ENCODE measurements at places on chromosomes 7 and 10. TPM values are rescaled to one million over a fixed set of nuclear protein-coding genes. Genes with fewer than 3 reads are reported as not detected.

The HOGA1 gene
- 0.31 TPM for total RNA-seq

The CYCS gene
- total RNA-seq, result 118 TPM

The MKLN1 gene
- 48.0 TPM for total RNA-seq

The FOXP2 gene
- total RNA-seq, result 3.3 TPM

The CRHR2 gene
- total RNA-seq, result not detected

The AFAP1L2 gene
- 28.1 TPM for total RNA-seq

The TRPV5 gene
- total RNA-seq, result not detected

The TMEM225B gene
- total RNA-seq, result 0.43 TPM

The FAM3C gene
- total RNA-seq, result 61.0 TPM

The CWF19L1 gene
- 23.2 TPM for total RNA-seq

The PNLIPRP1 gene
- not detected for total RNA-seq

The THNSL1 gene
- total RNA-seq, result 3.1 TPM

The JCAD gene
- total RNA-seq, result 29.0 TPM

The ADARB2 gene
- 0.18 TPM for total RNA-seq

The TMEM248 gene
- total RNA-seq, result 96.1 TPM

The TMED4 gene
- total RNA-seq, result 69.2 TPM

The CACNA2D1 gene
- total RNA-seq, result 65.4 TPM

The CPVL gene
- 22.2 TPM for total RNA-seq

The FAM24B gene
- total RNA-seq, result 1.9 TPM

The SPDYE8 gene
- not detected for total RNA-seq

The GNAT3 gene
- total RNA-seq, result not detected

The CAMK2G gene
- total RNA-seq, result 16.6 TPM

Measured in astrocyte (in vitro differentiated cells and primary cell).